ENCODE measurements at places on chromosomes 7 and 10.

DNA sequence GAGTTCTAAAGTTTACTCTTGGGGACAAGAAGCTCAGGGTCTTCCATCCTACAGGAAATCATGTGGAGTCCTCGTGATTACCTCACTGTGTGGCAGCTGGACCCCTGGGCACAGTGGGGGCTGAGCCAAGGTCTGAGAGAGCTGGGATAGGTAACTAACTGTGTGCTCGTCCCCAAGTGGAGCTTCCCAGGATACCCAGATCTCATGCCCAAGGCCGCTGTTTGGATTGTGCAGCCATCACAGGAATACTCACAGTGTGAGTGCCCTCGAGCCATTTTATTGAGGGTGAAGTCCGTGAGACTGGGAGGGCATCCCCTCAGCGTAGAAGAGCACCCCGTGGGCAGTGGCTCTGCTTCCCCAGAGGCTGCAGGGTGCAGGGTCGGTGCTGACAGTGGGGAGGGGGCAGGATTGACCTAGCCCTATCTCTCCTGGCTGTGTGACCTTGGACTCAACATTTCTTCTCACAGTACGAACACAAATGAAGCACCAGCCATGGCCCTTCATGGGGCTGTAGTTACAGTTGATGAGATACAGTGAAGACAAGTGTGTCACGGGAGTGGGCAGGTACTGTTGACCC, 69.6 kb upstream of the LEP start:
- no peak for DNase-seq

- DNase-seq: no peak
These were observed 182.7 kb upstream of the PLXNA4 start for GRCh38 chr7:132758986-132759385.

DNA sequence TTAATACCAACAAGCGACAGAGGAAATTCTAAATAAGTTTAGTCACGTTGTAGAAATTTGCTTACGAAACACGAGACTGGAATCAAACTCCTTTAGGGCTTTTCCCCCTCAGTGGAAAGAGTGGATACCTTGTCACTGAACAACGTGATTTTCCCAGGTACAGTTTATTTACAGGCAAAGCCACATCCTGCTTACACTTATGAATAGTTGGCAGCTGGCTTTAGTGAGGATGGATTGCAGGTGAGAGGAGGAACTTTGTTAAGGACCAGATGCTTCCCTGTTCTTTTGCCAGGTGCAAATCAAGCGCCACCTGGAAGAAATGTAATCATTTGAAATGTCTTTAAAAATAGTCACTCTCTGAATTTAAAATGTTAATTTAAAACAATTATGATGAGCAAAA, 282.4 kb downstream of the ADARB2 start:
- DNase-seq: no peak

- DNase-seq: no peak
These were observed 2.7 kb downstream of the ORAI2 start for GRCh38 chr7:102436118-102436517.

DNA sequence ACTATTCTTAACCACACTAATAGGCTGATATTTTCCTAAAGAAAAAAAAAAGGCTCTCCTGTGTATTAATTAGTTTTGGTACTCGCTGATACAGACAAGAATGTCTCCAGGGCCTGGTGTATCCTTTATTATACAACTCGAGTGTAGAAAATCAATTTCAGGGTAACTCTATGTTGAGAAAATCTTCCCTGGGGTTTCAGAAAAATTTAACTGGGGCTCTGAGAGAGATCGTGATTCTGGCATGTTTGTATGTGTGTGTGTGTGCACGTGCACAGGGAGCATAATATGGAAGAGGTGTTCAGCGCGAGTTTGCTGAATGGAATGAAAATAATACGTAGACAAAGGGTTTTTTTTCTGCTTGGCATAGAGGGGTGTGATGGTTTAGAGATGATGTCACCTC, 496.8 kb downstream of the GPAM start:
- DNase-seq: no peak

GRCh38 chr10:79202188-79203013, 133.6 kb downstream of the ZMIZ1 start:
- DNase-seq: peak; percentile 57

DNA sequence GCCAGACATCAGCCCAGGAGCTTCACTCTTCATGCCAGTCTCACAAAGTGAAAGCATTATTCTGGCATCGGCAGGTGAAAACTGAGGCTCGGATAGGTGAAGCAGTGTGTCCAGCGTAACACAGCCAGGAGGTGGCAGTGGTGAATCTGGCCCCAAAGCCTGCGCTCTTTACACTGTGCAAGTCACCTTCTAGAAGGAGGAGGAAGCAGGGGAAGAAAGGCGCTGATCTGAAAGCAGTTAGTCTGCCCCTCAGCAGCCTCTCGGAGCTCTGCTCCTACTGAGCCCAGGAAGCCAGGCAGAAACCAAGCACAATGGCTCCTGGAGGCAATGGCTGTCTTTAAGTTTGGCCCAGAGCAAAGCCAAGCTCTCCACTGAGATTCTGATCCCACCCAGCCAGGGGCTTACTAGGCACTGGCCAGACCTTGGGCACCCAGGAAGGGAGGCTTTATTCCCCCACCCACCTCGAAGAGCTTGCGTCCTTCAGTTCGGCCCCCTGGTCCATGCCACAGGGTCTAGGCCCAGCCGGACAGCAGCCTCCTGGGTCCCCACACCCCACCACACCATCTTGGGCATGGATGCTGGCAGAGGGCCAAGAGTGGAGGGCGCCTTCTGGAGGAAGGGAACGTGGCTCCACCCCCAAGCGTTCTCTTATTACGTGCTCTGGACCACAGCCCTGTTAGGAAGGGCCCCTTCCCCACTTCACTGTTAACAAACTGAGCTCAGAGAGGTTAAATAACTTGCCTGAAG, 104.5 kb downstream of the GRID1 start:
- no peak for DNase-seq

DNA sequence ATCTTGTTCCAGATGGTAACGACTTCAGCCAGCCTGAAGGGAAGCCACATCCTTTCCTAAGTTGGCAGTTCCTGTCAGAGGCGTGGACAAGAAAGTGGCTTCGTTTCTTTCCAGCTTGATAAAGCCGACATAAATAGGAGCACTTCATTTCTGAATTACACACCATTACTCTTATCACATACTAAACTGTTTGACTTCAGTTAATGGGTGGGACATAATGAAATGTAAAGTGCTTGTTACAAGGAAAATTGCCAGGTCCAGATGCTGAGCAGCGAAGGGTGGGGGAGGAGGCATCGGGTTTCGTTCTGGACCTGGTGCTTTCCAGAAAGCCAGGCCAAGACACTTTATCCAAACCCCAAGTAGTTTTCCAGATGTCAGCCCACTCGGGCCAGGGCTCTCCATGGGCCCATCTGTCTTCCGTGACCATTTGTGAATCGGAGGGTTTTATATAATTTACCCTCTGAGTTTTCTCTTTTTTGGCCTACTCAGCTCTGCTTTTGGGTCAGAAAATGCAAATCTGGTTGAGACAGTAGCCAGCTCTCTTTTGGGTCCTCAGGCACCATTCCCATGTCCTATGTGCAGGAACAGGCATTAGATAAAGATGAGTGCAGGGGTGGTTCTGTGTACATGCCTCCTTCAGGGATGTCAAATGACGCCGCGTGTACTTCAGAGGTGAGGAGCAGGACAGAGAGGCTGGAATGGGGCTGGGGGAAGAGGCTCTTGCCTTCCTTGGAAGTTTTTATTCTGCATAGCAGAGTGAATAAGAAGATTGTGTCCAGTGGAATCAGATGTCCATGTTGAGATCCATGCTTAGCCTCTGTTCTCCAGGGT, 90.2 kb downstream of the TACC2 start:
- DNase-seq: no peak

- DNase-seq: no peak
These were observed 274.6 kb upstream of the COBL start for GRCh38 chr7:51591223-51591622.

DNA sequence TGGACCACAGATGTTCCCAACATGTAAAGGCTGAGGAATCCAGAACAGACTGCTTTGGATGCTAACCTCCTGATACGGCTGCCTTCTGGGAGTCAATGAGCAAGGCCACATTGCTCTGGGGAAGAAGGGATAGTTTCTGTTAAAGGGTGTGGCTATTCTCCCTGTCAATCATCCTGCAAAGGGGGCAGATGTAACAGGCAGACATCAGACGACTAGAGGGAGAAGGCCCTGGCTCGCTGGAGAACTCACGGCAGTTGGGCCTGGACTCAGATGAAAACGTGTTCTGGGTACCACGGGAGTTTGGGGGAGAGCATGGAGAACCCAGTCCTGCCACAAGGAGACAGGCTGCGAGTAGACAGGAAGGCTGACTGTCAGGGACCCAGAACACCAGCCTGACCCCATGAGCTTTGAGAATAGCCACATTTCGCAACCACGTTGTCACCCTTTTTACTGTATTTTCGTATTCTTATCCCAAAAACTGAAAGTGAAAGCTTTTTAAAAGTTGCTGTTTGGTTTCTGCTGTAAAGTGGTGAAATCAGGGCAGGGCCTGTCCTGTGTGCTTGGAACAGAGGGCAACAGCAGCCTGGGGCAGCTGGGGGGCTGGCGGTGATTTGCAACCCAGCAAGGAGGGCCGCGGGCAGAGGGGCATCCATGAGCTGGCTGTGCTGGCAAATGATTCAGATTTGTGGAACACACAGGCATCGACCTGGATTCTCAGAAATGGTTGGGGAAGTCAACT, 95.3 kb downstream of the MYOF start:
- DNase-seq: peak; percentile 95

DNA sequence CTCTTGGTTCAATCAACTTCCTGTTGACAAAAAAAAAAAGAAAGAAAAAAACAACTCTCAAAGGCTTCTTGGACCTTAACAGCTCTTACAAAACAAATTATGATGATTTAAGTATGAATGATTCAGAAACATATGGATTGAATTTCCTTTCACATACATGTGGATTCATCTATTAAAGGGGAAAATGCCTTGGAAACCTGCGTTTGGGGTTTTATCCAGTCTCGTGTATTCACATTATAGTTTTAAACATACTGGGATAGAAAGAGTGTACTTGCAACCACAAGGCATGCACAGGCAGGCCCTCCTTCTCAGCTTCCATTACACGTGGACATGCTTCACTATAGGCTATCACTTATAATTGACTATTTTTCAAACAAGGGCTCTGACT, 286.7 kb downstream of the INHBA start:
- no peak for DNase-seq

DNA sequence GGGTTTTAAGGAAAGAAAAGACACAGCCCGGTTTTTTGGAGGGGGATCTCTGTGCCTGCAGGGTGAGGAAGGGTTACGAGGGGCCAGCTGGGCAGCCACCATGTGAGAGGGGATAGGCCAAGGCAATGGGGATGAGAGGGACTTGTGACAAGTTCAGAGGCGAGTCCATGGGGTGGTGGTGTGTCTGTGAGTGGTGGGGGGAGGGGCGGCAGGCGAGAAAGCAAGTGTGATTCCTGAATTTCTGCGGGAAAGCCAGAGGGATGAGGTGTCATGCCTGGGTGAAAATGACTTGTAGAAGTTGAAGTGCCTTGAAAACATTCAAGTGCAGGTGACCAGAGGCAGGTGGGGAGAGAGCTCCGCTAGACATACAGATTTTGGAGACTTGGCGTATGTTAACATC, 61.0 kb upstream of the RNF32 start:
- no peak for DNase-seq

DNA sequence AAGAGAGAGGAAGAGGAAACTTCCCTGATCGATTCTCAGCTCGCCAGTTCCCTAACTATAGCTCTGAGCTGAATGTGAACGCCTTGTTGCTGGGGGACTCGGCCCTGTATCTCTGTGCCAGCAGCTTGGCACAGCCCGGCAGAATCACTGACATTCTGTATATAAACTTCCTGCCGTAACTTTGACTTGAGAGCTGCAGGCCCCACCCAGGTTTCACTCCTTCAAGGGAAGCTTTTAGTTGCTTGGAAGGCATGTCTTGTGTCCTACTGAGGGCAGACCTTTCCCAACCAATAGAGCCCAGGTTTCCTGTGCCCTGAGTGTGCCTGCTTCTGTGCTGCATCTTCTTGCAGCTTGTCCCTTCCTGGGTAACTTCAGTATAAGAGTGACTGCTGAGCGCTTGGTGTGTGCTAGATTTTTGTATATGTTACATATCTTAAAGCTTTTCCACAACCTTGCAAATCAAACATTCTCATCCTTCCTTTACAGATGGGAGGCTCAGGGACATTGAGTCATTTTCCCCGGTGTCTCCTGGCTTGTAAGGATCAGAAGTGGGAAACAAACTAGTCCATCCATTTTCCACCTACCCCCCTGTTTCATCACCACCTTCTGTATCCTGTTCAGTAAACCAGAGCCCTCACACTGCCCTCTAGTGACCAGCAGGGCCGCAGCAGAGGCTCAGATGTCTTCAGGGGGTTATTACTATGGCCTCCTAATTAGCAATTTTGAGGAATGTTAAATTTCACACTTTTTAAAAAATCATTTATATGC, 225.2 kb upstream of the PRSS58 start:
- DNase-seq: peak; percentile 32

DNA sequence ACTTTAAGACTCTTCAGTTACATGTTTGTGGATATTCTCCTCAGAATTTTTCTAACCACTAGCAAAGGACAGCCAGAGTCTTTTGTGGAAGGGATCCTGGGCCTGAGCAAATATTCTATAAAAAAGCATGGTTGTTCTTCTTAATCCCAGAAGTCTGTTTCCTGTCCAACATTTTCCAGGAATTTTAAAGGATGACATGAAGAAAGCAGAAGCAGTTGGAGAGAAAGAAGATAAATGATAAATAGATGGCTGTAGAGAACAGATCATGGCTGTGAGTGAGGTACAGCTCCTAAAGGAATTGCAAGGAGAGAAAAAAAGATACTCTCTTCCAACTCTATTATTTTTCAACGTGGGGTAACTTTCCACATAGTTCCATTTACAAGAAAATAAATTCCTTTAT, 91.8 kb upstream of the STEAP4 start:
- no peak for DNase-seq

- DNase-seq: no peak
These were observed 8.0 kb upstream of the DMTF1 start for GRCh38 chr7:87144173-87144657.

DNA sequence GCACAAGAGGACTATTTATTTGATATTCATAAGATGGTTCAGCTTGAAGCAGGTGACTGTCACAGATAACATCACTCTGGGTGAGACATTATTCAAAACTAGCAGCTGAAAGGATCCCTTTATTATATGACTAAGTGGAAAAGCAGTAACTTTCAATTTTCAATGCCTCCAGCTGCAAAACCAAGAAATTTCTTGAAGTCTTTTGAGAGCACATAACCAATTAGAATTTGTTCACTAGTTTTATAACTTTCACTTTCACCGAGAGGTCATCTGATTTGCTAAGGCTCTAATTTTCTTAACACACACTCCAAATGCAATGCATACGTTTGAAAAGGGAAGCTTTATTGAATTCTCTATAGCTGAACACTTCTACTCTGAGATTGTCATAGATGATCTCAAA, 88.6 kb upstream of the KLF14 start:
- DNase-seq: no peak
